PC-3 (cell line): ENCODE measurements at places on chromosomes 12 and 14.

- no peak for DNase-seq
Measured at GRCh38 chr14:67821121-67821520, 1.5 kb downstream of the RAD51B start.

DNA sequence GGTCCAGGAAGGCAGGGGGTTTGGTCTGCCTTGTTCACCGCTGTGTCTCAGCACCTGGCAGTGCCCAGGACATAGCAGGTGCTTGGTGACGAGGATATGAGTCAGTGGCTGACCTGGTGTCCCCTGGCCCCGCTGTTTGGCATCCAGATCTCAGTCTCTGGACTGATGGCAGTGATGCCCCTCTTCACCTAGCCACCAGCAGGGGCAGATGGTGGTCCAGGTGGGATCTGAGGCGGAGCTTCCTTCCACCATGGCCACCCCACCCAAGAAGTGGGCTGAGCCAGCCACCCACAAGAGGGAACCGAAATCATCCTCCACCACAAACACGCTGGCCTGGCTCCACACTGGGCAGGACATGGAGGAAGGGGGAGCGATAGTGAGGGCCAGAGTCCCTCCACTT, 16.1 kb upstream of the SH2B3 start:
- DNase-seq: peak; percentile 74

DNA sequence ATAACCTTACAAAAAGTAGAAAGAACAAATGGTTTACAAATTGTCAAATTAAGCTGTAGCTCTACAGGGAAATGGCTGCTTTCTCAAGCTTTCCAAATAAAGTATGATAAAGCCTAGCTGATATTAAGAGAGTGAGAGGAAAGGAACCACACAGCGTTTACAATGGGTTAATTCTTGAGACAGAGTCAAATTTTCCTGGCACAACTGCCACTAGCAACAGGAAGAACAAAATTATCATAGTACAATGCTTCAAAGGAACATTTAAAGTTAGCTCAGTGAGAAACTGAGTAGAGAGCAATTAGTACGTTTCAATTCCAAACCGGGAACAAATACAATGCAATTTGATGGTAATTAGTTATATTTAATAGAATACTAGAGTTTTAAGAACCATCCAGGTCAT, 116.0 kb downstream of the PPP1R12A start:
- DNase-seq: no peak

- DNase-seq: no peak
Measured at GRCh38 chr14:104966261-104966865, 11.8 kb downstream of the AHNAK2 start.

- no peak for DNase-seq
Measured at GRCh38 chr12:95271465-95271864, 53.9 kb downstream of the VEZT start.

- DNase-seq: no peak
Measured at GRCh38 chr14:77076113-77076631, 21.9 kb upstream of the CIPC start.

GRCh38 chr12:4417936-4418335, 27.7 kb downstream of the FGF6 start:
- no peak for DNase-seq

GRCh38 chr12:46360908-46361666, 11.5 kb downstream of the SLC38A2 start:
- DNase-seq: no peak

DNA sequence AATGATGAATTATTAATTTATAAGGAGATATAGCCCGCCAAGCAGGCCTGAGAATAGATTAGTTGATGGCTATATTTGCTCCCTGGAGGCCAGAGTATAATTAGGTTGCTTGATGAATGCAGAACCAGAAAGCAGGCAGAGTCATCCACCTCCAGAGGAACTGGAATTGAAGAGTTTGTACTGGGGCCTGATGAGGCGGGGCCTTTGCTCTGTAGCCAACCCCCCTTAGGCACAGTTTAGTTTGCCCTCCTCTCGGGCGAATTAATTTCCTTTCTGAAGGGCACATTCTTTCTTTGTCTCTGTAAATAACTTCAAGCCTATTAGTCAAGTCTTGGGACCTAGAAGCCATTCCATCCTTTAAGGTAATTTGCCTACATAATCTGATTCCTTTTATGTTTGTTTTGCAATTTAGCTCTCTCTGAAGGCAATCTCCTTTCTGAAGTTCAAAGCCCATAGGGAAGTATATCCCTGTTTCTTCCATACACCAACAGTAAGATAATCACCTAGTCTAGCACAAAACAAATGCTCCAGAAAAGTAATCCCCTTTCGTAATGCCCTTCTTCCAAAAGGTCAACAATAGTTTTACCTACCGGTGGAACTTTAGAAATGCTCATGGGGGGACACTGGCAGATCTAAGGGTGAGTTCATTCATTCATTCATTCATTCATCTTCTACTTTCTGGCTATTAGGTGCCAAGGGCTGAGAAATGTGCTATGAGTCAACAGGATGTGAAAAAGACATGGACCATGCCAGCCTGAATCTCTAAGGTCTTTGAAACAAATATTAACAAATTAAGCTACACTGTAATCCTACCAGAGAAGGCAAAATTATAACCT, 84.8 kb upstream of the NUDT4 start:
- no peak for DNase-seq

DNA sequence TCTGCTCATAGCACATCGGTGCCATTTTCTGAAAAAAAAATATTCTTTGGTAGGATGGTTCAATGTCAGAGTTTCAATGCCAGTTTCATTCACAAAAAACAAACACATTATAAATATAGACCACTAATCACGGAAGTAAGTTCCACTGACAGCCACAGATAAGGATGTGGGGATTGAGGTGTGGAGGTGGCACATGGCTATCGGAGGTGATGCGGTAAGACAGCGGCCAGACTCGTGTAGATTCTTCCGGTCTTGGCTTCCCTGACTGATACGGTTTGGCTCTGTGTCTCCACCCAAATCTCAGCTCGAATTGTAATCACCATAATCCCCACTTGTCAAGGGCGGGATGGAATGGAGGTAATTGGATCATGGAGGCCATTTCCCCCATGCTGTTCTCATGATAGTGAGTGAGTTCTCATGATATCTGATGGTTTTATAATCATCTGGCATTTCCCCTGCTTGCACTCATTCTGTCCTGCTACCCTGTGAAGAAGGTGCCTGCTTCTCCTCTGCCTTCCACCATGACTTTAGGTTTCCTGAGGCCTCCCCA, 693.4 kb downstream of the VRK1 start:
- DNase-seq: no peak

DNA sequence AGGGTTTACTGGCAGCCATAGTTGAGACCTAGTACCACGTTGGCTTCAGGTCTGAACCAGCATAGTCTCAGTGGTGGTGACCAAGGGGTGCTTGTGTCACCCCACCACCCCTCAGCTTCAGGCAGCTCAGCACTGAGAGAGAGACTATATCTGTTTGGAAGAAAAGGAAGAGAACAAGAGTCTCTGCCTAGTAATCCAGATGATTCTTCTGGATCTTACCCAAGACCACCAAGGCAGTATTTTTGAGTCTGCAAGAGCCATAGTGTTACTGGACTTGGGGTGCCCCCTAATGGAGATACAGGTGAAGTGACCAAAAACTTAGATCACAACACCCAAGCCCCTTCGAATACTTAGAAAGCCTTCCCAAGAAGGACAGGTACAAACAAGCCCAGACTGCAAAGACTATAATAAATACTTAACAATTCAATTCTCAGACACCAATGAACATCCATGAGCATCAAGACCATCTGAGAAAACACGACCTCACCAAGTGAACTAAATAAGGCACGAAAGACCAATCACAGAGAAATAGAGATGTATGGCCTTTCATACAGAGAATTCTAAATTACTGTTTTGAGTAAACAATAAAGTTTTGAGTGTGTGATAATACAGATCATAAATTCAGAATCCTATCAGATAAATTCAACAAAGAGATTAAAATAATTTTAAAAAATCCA, 107.0 kb downstream of the HELB start:
- DNase-seq: peak; percentile 59

GRCh38 chr12:52427083-52427482, 7.1 kb downstream of the KRT75 start:
- DNase-seq: peak; percentile 47

DNA sequence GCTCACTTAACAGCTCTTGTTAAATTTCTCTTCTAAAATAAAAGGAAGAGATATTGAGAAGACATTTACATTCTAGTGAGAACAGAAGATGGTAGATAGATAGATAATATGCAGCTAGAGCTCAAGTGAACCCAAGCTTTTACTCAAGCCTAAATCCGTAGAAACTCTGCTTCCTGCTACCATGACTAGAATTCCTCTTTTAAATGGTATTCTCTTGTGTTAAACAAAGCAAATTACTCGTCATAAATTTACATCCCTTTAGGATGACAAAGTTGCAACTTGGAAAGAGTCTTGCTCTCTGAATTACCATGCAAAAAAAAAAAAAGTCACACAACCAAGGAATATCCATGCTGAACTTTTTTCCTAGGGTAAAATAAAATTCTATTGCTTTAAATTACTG, 160.7 kb upstream of the LRFN5 start:
- DNase-seq: no peak

DNA sequence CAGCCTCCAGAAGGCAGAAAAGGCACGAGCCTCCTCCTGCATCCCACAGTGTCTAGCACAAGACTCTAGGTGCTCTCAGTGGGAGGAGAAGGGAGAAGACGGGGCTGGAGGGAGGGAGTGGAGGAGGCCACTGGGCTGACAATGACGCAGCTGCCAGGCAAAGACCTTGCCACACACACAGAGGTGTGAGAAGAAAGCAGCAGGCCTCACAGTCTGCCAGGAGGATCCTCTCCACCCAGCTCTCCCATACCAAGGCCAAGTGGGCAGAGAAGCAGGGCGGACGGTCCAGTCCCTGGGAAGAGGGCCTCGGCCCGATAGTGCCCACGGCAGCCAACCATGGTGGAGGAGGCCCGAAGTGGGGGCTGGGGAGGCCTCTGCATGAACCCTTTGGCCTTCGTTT, 78.9 kb downstream of the NCOR2 start:
- DNase-seq: no peak

DNA sequence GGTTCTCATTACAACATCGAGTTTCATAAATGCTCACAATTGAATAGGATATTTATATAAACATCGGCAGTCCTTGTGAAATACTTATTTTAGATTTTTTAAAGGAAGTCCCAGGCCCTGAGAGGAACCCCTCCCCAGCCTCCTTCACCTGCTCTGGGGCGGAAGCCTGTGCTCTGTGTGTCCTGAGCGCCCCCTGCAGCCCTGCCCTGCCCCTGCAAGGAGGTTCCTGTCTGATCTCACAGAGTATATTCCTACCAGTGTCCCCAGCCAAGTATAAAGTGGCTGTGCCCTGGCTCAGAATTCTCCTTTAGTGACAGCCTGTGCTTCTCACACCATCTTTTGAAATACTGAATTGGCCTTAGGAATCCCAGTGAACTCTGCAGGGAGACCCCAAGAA, 659.5 kb downstream of the TMEM121 start:
- no peak for DNase-seq

GRCh38 chr14:23285530-23286019, 357 bp downstream of the HOMEZ start:
- no peak for DNase-seq

GRCh38 chr12:27780612-27781408, 774 bp upstream of the MANSC4 start:
- DNase-seq: peak; percentile 93

DNA sequence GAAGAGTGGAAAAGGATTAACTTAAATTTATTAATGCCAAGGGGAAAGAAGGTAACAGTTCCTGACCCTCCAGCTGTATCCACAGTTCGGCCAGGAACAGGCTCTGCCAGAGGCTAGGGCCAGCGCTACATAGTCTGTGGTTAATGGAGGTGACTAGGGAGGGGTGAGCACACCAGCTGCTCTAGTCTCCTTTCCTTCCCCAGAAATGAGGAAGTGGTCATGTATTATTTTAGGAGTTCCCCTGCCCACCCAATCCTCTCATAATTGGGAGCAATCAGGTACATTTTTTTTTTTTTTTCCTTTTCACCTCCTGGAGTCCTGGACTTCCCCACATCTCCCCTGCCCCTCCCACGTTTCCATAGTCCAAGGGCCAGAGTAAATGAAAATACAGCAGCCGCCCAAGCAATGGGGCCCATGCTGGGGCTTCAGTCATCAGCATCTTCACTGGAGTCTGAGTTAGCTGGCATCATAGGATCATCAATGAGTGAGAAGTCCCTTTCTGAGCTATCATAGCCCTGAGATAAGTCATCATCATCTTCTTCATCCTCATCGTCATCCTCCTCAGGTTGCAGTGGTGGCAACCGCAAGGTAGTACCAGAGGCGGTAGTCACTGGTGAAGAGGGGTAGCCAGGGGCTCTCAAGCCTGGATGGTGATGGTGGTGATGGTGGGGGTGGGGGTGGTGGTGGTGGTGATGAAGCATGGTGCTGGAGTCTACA, 1.5 kb upstream of the SUPT16H start:
- DNase-seq: no peak

DNA sequence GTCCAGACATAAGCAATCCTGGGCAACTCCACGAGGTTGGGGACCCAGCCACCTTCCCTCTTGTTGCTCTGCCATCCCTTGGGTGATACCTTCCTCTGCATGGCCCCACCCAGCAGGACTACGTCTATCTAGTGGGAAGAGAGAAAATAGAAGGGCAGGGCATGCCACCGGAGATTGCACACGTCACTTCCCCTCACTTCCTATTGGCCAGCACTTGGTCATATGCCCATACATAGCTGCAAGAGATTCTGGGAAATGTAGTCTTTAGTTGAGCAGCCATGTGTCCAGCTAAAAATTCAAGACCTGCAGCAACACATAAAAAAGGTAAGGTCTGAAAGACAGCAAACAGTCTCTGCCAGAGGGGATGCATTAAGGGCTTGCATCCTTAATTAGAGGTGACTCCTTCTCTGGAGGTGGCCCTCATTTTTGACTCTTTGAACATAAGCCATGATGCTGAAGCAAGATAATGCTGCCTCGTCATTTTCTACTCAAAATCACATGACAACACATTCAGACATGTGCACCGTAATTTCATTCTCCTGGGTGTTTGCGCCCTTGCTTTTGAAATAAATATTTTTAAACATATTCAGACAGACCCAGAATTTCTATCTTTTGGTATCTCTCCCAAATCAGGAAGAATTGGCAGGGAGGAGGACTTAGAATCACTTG, 91.8 kb upstream of the PWP1 start:
- DNase-seq: peak; percentile 39

- DNase-seq: no peak
Measured at GRCh38 chr14:68491793-68492192, 301.1 kb downstream of the ZFP36L1 start.

GRCh38 chr12:55549302-55549701, at the start of gene OR6C4:
Gene OR6C4 (plus strand): TSS chr12:55549602. CDS start chr12:55551227, 1,625 bp downstream.
- no peak for DNase-seq

- DNase-seq: peak; percentile 49
Measured at GRCh38 chr12:124359671-124360581, 65.0 kb downstream of the RFLNA start.
